Endodermal cell (in vitro differentiated cells): ENCODE measurements at places on chromosomes 6 and 20. TPM values are rescaled to one million over a fixed set of nuclear protein-coding genes. Genes with fewer than 3 reads are reported as not detected.
A peak's percentile ranks its signal among the peaks of the same experiment; 100 is the strongest.

DNA sequence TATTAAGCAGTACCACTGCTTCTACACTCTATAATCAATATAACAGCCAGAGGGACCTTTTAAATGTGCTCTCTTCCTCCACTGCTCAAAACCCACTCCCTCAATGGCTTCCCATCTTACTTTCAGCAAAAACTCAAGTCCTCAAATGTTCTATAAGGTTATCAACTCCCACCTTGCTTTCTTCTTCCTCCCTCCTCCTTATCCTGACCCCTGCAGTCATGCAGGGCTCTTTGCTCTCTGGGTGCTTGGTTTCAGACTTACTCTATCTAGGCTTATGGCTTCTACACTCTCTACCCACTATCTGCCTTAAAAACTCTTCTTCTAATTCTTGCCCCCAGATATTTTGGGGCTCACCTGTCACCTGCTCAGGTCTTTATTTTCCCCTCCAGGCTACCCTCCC lies 5.3 kb downstream of the ARHGAP18 start:
- DNase-seq, result no peak

- DNase-seq, result no peak
Observed at GRCh38 chr20:14536738-14537137, 199.3 kb upstream of the FLRT3 start.

DNA sequence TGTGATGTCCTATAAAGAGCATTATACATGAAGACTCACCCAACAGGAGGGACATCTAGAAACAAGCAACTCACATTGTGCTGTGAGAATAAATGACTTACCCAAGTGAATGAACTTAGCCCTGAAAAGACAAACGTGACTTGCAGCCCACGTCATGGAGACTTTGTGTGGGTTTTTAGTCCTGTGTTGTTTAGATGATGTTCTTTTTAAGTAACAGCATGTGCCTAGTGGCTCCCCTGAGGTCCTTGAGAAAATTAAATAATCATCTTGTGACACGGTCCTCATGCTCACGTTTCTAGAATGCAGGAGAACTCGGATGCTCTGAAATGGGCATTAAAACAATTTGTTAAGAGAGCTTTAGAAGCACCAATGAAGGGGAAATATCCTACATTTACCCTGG lies 165.1 kb downstream of the SASH1 start:
- DNase-seq, result no peak

DNA sequence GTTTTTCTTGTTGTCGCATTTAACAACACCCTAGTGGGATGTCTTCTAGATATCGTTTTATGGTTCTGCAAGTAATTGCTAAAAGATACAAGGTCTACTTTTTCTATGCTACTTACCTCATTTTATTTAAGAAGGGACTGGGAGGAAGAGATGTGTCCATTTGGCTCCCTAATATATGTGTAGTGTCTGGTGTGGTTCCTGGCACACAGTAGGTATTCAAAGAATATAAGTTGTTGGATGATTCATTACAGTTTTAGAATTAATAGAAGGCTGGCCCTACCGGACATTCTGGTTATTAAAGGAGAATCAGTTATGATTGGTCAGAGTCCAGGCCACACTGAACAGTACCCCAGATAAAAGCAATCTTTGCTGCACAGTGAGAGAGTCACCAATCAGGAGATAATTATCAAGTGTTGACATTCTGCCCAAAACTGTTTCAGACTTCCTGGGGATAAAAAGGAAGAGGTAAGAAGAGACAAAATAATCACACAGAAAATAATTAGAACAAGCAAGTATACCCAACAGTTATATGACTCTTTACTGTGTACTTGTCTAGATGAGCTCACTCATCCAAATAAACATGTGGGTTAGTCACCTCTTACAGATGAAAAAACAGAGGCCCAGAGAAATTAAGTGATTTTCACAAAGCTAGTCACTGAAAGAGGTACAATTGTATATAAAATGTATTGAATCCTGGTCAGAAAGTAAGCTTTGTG lies 7.0 kb downstream of the TMEM244 start:
- no peak for DNase-seq

- no peak for DNase-seq
Observed at GRCh38 chr6:22512686-22513427, 56.5 kb upstream of the HDGFL1 start.

ORC3 gene
- 48.3 and 48.7 TPM in 2 replicates for total RNA-seq

GRCh38 chr20:48155268-48155667 lies 370.0 kb upstream of the SULF2 start:
- no peak for DNase-seq

IDH3B gene
- total RNA-seq, result 86.2 to 91.7 TPM (median 89.9 TPM) in 3 replicates

FBXO9 gene
- 59.9 and 65.3 TPM in 2 replicates for total RNA-seq

DNA sequence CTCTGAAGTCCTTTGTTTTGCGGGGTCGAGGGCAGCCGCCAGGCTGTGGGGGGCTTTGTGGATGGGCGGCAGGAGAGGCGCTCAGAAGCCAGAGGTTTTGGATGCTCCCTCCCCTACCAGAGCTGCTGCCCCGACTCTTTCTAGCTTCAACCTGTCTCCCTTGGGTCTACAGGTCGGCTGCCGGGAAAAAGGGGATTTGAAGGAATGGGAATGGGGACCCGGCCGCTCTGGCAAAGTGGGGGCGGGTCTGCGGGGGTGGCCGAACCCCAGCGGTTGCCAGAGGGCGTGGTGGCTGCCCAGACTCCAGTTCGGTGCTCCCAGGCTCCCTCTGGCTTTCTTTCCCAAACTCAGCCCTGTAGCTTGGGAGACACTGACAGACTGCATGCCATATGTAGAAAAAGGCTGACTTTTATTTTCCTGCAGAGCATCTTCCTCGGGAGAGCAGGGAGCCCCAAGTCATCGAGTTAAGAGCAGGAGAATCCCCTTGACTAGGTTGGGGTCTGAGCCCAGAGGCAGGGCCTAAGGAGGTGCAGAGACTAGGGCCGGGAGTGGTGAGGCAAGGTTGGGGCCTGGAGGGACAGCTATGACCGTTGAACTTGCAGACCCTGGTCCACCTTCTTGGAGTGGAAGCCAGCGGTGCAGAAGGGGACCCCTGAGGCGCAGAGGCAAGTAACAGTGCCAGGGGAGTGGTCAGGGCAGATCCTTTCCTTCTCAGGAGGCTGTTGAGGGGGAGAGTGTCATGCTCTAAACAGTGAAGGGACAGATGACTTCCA lies 1.4 kb upstream of the PPP1R18 start:
- no peak for DNase-seq

DNA sequence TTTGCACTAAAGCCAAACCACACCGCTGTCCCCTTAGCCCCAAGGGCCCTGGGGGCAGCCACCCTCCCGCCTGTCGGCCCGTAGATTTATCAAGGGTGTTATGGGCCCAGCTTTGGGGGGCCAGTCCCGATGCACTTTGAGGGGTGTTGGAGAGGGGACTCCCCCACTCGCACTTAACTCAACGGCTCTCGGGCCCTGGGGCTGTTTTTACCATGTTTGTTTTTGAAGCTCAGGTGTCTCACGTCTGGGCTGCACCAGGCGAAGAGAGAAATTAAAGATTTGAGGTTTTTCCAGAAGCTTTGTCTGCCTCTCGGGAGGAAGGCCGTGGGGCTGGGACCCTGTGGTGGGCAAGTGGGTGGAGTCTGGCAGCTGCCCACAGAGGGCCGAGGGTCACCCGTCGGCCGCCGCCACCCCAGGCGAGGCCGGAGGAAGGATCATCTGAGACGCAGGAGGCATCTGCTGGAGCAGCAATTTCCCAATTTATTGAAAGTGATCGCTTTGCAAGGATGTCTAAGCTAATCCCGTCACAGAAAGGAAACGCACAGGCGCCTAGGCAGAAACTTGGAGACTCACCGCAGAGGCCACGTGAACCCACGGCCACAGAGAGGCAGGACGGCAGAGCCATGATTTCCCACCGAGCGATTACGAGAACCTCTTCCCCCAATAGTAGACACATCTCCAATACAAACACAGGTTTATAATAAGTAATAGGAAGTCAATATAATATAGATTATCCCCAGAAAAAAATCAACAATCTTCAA lies 3.8 kb downstream of the SLC2A4RG start:
- no peak for DNase-seq

TXLNB gene
- total RNA-seq, result 0.07 TPM in 1 of 2 replicates, not detected in the other

- DNase-seq, result no peak
Observed at GRCh38 chr6:40832691-40833090, 206.3 kb downstream of the UNC5CL start.

DNA sequence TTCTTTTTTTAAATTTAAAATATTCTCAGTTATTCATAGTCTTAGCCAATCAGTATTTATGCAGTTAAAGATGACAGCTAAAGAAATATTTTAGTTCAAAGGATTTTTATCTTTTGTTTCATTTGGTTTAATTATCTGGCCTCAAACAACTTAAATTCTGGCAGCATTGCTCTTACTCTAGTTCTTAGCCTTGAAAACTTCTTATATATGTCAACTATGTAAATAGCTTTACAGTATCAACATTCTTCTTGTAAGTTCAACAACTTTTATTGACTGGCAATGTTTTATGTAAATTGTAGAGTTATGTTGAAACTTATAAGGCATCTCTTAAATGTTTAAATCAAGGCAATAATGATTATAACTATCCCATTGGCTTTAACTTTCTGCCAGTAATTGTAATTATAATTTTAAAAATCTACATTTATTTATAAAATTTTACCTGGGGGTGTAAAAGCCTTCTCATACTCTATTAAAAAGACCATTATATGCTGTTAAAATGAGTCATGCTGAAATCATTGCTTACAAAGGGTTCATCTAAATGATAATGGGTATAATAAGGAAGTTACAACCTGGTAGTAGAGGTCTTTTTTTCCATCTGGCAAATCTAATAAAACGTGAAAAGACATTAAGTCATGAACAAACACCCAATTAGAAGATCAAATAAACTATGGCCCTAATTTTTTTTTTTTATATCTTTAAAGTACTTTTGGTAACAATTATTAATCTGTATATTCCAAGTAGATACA lies 45.8 kb upstream of the FAM184A start:
- DNase-seq, result no peak

CGAS gene
- total RNA-seq, result 2.8 and 3.8 TPM in 2 replicates

ADTRP gene
- 0.20 TPM in 1 of 3 replicates, not detected in the others for total RNA-seq

CD24 gene
- 545 and 654 TPM in 2 replicates for total RNA-seq

ATRN gene
- 27.4 to 43.6 TPM (median 28.9 TPM) in 3 replicates for total RNA-seq

DNA sequence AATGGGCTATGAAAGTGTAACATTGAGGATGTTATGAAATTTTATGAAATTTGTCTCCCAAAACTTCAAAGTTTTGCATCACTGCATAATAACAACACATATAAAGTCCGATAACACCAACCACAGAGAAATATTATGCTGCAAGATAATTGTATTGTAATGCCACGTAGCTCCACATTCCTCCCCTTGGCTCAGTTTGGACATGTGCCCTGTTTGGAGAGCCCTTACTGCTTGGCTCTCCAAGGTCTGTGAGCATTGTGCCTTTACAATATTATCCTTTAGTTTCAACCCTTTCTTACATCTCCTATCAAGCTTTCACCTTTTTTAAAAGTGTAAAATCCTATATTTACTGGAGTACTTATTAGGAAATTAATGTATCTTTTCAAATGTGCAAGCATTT lies 10.8 kb downstream of the HBS1L start:
- no peak for DNase-seq

DNA sequence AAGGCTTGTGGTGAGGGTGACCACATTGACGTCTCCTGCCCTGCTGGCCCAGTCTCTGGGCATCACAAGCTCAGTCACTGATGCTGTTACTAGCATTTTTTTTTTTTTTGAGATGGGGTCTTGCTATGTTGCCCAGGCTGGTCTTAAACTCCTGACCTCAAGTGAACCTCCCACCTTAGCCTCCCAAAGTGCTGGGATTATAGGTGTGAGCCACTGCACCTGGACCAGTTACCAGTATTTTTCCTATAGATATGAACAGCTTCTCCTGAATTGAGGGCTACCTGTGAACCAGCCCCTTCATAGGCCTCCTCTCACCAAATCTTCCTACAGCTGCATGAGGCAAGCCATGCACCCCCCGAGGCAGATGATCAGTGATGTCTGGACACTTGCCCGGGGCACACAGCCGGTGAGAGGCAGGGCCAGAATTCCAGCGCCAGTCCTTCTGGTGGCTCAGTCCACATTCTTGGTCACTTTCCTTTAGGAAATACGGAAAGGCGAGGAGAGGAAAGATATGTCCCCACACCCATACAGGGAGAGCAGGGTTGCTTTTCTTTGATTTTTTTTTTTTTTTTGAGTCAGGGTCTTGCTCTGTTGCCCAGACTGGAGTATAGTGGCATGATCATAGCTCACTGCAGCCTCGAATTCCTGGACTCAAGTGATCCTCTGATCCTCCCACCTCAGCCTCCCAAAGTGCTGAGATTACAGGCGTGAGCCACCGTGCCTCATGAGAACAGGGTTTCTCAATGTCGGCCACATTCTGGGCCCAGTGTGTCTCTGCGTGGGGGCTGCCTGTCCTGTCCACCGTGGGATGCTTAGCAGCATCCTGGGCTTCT lies 50.7 kb downstream of the UBE2V1 start:
- DNase-seq, result no peak

GRCh38 chr20:32600681-32601237 lies 15.6 kb upstream of the NOL4L start:
- no peak for DNase-seq

GRCh38 chr20:18657575-18657974 lies 69.7 kb downstream of the DTD1 start:
- no peak for DNase-seq

GRCh38 chr6:70110126-70111022 lies 192.5 kb downstream of the COL9A1 start:
- no peak for DNase-seq

MYLK4 gene
- total RNA-seq, result 0.18 and 0.32 TPM in 2 replicates

DNA sequence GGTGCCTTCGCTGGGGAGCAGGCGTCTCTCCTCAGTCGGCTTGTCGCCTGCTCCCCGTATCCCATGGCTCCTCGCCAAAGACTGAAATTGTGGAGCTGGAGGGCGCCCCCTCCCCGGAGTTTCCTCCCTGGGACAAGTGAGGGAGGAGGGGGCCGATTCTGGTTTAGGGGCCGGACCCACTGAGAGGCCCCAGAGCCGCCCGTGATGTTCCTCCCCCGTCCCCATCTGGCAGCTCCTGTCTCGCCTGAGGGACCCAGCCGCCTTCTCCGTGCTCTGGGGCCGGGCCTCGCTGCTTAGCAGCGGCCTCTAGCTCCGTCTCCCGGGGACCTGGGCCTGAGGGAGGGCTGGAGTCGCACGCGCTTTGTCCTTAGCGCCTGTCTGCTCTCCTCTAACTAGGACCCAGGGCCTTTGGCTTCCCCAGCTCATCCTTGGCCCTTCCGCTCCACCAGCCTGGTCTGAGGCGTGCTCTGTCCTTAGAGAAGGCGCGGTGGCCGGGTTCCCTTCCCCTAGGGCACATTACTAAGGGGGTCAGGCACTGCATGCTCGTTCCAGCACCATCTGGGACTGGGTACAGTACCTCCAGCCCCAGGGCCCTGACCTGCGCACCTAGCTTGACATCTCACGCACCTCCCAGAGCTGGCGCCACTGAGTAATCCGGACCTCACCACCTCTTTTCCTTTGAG lies 29.7 kb downstream of the SLC12A5 start:
- peak; percentile 79 for DNase-seq

MLN gene
- total RNA-seq, result not detected in 3 replicates

- no peak for DNase-seq
Observed at GRCh38 chr20:34582911-34583310, 24.4 kb downstream of the MAP1LC3A start.
